ENCODE measurements at places on chromosomes 1 and 21.

DNA sequence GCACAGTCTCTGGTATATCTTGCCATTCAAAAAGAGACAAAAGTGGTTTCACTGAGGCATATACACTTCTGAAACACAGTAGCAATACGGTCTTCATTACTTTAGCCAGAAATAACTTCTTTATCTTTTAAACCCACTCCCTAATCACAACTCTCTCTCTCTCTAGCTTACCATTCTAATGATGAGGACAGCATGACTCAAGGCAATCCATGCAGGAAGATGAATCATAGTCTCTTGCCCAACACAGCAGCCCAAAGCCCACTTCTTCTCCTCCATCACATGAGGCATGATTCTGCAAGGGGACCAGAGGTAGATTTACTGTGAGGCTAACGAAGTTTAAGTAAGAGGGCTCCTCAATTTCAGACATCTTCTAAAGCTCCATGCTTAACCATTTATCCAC, 285.0 kb upstream of the NR5A2 start:
- peak; percentile 89 for DNase-seq

GRCh38 chr1:113792986-113793385, 19.3 kb downstream of the RSBN1 start:
- peak; percentile 71 for DNase-seq

GRCh38 chr21:46598581-46599572, 6.0 kb downstream of the S100B start:
- DNase-seq, result peak; percentile 88

- peak; percentile 43 for DNase-seq
Measured at GRCh38 chr21:14918527-14918926, 146.3 kb downstream of the NRIP1 start.

- no peak for DNase-seq
Measured at GRCh38 chr1:165371588-165372225, 15.2 kb upstream of the LMX1A start.

Measured in M059J (cell line).